ENCODE measurements at places on chromosomes 7 and 10.

- DNase-seq = no peak
These were observed 29.5 kb upstream of the SEM1 start for GRCh38 chr7:96739167-96739566.

GRCh38 chr10:104630731-104631130 is 10.4 kb upstream of the SORCS3 start:
- DNase-seq = no peak

GRCh38 chr10:15585303-15585715 is 134.4 kb downstream of the ITGA8 start:
- peak; percentile 27 for DNase-seq

DNA sequence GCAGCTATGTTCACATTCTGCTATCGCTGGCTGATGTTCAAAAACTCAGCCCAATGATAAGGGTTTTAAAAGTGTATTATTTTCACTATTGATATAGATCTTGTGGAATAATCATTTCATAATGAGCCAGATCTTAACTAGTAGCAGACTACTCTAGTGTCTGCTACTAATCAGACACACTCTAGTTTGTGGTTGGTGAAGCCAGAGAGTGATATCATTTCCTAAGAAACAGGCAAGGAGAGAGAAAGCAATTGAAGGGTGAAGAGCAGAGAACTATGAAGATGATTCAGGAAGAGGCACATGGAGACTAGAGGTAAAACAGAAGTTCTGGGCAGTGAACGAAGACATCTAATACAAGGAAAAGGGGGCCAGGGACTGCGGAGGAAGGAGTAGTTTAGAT is 58.2 kb upstream of the BET1 start:
- DNase-seq = no peak

- no peak for DNase-seq
These were observed 86.2 kb upstream of the PPIF start for GRCh38 chr10:79260811-79261740.

- DNase-seq = no peak
These were observed 90.3 kb downstream of the CPEB3 start for GRCh38 chr10:92200564-92200963.

DNA sequence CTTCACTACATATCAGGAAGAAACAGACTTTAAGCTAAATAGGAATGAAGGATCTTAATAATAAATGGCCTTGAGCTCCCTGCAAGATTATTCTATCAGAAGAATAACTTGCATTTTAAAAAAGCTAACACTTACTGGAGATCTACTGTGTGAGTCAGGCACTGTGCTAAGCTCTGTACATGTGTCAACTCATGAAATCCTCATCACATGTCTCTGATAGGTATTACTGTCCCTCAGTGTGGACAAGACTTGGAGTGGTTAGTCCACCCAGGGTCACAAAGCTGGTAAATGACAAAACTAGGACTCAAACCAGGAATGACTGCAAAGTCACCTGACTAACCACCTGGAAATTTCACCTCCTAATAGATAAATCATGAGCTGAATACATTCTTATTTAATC is 57.1 kb upstream of the KCTD7 start:
- no peak for DNase-seq

DNA sequence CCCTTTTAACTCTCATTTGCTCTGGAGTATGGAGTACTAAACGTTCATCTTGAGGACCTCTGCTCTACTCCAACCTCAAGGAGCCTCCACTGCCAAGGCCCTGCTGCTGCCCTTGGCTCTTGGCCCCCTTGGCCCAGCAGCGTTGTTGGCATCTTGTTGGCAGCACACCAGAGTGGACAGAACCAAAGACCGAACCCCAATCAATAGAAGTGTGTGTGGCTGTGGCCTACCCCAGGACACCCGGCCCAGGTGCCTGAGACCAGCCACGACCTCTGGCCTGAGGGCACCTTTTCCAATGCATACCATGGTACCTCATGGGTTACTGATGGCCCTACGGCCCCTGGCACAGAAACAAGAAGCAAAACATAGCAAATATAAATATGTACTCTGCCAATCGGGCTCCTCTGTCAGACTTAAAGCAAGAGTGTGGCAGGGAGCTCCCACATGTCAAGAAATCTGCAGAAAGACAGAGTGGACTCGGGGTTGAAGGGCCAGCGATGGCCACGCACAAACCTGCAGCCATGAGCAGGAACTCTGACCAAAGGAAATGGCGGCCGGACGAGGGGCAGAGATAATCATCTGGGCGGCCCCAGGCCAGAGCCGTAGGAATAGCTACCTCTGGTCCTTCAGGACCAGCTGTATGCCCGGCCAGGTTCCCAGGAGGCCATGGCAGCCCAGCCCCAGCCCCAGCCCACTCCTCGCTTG is 2.9 kb downstream of the NPC1L1 start:
- DNase-seq = no peak

- DNase-seq = no peak
These were observed 37.7 kb upstream of the ZNF107 start for GRCh38 chr7:64628192-64628591.

- DNase-seq = no peak
These were observed at the start of gene NPFFR1 for GRCh38 chr10:70283445-70284399. Gene NPFFR1, minus strand, starts transcription at chr10:70284004. Its CDS starts 328 bp downstream, at chr10:70283676.

GRCh38 chr10:93838278-93838677 is 55.5 kb upstream of the SLC35G1 start:
- DNase-seq = no peak

- no peak for DNase-seq
These were observed 80.8 kb downstream of the CYP26A1 start for GRCh38 chr10:93154531-93154930.

DNA sequence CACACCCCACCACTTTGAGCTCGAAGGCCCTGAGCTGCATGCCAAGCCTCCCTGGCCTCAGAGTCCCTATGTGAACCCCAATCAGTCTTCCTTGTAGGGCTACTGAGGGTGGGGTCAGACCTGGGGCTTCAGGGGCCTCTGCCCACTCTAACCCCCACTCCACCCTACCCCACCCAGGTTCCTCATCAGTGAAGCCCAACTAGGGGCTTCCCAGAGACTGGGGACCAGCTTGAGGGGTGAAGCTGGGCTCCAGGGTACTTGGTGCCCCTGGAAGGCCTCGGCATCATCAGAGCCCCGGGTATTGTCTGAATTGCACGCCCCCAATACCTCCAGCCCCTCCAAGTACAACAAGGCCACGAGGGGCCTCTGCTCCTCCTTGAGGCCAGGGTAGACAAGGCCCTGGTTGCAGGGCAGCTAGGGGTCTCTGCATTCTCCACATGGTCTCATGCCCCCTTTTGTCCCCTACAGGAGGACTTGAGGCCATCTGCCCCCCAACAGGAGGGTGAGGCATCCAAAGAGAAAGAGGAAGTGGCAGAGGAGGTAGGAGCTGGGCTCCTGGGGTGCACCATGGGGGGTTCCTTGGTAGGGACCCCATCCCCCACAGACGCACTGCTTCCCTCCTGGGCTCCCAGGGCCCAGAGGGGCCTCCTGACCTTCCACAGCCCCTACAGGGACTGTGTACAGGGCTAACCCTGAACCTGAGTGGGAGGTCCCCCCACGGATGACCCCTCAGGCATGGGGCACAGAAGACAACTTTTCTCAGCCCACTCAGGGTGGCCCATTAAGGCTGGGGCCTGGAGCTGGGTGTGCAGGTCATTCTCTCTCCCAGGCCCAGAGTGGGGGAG is 4.0 kb downstream of the SNCG start:
- no peak for DNase-seq

DNA sequence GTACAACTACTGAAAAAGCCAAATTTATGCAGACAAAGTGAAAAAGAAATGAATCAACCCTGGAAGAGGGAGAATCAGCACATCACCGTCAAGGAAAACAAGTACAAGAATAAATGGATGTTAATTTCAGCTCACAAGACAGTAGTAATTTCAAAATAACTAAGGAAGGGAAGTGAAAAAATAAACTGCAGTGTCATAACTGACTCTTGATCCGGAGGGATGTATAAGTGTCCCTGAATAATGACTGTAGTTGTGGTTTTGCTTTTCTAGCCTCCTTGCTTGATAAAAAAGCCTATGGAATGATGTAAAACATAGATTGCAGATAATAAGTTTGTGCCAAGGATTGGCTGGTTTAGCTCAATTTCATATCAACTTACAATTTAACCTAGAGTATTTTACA is 721.1 kb upstream of the C7orf33 start:
- DNase-seq = no peak

DNA sequence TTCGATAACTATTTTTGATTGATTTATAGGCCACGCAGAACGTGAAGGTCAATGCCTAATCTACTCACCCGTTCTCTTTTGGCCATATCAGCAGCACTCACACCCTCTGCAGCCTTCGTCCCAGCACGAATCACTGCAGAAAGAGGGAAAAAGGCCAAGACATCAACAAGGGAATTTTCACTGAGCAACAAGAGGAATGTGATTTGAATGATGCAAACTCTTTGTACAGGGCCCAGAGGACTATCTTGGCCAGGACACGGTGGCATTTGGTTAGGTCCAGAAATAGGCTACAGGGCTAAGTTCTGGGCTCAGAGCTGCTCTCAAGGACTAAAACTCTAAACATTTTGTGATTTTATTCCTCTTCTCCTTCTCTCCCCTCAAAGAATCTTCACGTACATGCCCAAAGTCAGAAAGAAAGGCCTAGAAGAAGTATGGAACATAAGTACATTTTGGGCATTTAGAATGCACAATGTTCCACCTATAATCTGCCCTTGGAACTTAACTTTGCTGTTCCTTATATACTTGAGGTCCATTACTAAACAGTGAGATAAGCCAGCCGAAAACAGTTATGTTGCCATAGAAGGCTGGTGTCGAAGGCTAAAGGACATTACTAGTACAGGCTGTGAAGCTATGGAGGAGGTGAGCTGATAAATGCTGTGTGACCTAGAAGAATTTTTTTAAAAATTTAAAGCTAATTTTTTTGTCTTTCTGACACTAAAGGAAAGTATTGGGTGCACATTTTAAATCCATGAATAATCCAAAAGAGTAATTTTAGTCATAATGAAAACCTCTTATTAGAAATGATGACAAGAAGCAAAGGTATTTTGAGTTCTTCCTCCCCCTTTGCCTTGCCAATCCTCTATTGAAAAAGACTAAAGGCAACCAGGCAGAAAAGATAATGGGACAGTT is 20.0 kb downstream of the RBM28 start:
- DNase-seq = no peak

DNA sequence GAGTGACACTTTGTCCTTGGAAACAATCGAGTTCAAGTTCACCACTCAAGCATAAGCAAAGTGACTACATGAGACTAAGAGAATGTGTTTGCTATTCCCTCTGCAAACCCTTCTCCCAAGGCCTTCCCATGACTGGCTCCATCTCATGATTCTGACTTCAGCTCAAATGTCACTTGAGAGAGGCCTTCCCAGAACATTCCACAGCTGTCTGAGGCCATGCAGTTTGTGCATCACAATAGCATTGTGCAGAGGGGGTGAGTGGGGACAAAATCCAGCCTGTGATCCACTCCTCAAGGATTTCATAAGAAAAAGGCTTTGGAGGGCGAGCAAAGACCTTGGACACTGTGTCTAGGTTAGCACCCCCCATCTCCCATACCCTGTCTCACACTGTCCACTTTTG is 6.9 kb upstream of the LRMDA start:
- DNase-seq = no peak

- no peak for DNase-seq
These were observed 18.1 kb upstream of the FAM53B start for GRCh38 chr10:124762281-124762680.

DNA sequence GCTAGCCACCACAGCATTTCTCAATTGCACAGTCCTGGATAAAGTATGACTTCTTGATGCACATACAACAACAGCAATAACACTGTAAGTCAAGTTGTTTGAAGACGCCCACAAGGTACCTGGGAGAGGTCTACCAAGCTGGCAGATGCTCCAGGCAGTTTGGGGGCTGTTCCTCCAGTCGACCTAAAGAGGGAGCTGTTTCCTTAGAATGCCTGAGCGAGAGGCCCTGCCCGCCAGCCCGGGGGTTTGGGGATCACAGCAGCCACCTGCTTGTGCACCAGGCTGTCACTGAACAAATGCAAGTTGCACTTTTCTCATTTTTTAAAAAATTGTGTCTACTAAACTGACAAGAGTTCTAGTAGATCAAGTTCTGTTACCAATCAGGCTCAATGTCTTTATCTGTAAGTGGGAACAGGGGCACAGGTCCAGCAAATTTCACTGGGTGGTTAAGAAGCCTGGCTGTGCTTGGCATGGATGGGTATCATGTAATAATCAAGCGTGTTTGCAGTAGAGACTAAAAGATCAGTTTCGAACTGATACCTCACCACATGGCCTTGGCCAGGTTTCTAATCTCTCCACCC is 193.8 kb upstream of the ADO start:
- DNase-seq = peak; percentile 78

- no peak for DNase-seq
These were observed 59.5 kb upstream of the PDLIM1 start for GRCh38 chr10:95350219-95350829.

- no peak for DNase-seq
These were observed 686.9 kb upstream of the C7orf33 start for GRCh38 chr7:147903536-147904218.

- DNase-seq = no peak
These were observed 330.0 kb upstream of the GLI3 start for GRCh38 chr7:42567051-42567450.

All from GM12891 (cell line).